ENCODE measurements at places on chromosomes 6 and 20.

DNA sequence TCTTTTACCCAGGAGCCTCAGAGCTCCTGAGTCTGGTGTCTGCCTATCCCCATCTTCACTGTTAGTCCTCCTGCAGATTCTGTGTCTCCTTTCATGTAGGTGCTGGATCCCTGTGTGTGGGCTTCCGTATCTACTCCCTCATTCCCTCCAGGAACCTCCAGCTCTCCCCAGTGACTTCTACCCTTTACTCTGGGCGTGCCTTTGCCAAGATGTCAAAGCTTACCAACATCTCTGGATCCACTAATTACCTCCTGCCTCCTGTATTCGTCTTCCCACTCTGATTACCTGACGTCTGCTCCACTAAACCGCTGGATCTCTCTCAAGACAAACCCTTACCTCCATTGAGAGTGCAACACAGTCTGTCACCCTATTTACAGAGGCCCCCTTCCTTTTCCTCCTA lies 2.2 kb upstream of the C6orf136 start:
- DNase-seq: no peak

GRCh38 chr6:163710532-163711470 lies 296.3 kb downstream of the QKI start:
- no peak for DNase-seq

- no peak for DNase-seq
Measured at GRCh38 chr6:37072526-37072925, 67.1 kb downstream of the FGD2 start.

- no peak for DNase-seq
Measured at GRCh38 chr6:81939766-81940165, 187.3 kb upstream of the TENT5A start.

DNA sequence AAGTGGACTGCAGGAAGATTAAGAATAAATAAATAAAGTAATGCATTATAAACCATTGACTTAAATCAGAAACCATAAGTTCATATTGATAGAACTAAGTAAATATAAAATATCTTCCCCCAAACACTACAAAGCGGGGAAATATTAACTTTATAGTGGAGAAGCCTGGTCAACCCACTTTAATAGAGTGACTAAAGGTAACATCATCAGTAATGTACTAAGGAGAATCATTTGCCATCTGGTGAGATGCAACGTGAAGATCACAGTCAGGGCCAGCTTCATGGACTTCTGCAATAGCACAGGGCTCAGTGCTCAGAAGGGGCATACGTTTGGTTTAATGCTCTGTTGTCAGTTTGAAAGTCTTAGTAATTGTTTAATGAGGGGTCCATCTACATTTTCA lies 58.8 kb upstream of the CD83 start:
- peak; percentile 25 for DNase-seq

DNA sequence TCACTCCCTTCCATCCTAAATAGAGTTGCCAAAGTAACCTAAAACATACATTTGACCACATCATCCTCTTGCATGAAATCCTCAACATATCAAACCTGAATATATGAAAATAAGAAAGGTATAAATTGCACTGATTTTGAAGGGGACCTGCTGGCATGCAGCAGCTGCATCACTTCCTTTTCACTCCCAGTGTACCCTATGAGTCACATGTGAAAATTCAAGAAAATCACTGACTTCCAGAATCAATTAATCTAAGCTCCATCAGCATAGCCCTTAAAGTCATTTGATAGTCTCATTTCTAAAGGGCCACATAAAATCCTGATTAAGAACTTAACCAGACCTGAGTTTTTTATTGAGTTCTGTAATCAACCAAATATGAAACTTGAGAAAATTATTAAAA lies 24.3 kb downstream of the SNX14 start:
- DNase-seq: no peak
